ENCODE measurements at places on chromosomes 11 and 22.

DNA sequence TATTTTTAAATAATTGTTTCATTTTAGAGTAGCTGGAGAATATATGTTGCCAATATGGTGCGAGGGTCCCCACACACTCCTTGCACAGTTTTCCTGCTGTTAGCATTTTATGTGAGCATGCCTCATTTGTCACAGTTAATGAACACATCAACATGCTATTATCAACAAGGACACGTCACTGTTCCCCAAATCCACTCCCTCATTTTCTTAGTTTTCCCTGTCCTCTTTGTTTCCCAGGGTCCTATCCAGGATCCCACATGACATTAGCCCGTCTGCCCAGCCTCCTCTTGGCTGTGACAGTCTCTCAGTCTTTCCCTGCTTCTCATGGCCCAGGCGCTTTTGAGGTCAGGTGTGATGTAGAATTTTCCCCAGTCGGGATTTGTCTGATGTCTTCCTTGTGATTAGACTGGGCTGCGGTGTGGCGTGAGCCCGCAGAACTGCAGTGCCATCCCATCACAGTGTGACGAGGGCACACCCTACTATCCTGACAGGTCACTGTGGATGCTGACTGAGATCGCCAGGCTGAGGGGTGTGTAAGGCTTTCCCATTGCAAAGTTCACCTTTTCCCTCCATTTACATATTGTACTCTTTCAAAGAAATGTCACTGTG lies 450.6 kb upstream of the B3GAT1 start:
- no peak for DNase-seq

DNA sequence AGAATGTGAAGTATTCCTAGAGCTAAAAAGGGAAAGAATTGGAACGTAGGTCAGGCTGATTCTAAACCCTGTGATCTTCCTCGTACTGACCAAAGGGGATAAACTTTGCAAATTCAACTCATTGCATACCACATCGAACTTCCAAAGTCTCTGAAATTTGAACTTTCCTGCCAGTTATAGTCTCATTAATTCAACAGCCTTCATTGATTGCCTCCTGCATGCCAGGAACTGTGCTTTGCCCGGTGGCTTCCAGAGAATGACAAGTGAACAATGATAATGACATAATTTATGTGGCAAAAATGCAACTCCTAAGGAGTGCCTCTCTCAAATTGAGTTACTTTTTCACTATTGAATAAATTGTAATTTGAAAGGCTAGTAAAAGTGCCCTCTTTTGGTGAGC lies 107.7 kb upstream of the LDLRAD3 start:
- no peak for DNase-seq

GRCh38 chr11:109604481-109605400 lies 182.8 kb downstream of the C11orf87 start:
- no peak for DNase-seq

DNA sequence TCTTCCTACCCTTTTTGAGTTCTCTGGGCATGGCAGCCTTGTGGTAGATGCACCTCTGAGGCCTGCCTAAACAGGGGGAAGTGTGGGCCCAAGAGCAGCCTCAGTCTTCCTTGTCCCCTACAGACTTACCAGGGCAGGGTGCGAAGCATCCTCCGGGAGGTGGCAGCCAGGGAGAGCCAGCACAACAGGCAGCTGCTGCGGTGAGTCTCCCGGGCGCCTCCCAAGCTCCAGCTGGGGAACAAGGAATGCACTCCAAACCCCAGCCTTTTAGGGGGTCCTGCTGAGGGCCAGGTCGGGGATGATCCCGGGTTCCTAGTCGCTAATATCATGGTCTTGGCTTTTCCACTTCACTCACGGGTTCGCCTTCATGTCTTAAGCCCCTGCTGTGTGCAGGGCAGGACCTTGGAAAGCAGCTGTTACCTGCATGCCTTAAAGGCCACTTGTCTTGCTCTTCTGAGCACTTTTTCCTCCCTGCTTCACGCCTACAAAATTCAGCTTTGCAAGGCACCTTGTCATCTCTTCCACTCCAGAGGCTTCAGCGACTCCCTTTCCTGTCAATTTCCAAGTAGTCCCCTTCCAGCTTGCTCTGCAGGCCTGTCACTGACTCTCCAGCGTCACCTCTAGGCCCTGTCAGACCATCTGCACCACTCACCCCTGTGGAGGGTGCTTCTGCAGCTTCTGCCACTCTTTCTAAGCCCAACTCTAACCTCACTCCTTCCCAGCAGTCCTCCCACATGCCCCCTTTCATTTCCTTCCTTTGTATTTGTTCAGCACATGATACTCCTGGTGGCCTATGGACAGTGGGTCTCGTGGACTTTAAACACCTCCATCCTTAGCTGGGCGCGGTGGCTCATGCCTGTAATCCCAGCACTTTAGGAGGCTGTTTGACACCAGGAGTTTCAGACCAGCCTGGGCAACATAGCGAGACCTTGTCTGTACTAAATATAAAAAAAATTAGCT lies 57.0 kb downstream of the PISD start:
- peak; percentile 2 for DNase-seq

- no peak for DNase-seq
Measured at GRCh38 chr22:25072406-25072805, 119.9 kb downstream of the KIAA1671 start.

DNA sequence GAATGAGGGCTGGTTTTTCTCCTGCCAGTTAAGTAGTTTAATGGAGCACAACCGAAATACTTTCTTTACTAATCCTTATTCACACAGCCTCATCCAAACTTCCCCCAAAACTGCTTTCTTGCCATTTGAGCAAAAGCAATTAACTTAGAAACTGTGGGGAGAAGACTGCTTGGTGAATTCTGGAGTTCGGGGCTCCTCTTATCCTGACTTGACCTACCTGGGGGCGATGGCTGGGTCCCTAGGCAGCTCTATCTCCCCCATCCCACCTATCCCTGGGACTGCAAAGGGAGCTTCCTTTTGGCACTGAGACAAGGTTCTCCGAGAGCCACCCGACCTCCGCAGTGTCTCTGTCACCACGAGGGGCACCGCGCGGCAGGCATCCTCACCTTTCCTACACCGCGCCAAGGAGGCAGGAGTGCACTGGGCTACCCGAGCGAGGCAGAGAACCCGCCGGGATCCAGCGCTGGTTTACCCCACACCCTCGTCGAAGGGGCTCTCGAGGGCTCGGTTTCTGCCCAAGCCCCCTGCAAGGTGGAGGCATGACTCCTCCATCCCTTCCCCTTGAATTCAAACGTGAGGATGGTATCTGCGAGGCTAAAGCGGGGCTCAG lies 759 bp downstream of the DESI1 start:
- peak; percentile 49 for DNase-seq

DNA sequence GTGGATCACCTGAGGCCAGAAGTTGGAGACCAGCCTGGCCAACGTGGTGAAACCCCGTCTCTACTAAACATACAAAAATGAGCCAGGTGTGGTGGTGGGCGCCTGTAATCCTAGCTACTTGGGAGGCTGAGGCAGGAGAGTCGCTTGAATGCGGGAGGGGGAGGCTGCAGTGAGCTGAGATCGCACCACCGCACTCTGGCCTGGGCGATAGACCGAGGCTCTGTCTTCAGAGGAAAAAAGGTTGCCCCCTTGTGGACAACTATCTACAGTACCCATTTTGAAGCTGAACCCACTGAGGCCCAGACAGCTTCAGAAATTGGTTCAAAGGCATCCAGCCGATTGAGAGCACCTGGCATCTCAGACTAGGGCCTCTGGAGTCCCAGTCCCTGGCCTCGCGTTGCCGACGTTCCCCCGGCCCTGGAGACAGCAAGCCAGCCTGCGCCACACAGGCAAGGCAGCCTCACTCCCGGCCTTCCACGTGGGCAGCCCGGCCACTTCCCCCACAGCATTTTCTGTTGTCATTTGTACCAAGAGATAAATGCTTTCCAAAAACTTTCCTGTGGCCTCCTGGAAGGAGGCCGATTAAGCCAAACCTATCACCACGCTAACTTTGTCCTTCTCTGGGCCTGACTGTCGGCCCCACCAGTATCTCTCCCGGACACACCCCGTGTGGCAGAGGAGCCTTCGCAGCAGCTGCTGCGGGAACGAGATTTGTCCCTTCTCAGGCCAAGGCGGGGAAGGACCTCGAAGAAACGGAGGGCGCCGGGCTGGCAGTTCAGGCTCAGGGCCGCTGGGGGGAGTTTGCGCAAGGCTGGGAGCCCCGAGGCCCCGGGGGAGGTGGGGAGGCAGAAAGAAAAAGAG lies 82.8 kb downstream of the FLI1 start:
- peak; percentile 54 for DNase-seq

DNA sequence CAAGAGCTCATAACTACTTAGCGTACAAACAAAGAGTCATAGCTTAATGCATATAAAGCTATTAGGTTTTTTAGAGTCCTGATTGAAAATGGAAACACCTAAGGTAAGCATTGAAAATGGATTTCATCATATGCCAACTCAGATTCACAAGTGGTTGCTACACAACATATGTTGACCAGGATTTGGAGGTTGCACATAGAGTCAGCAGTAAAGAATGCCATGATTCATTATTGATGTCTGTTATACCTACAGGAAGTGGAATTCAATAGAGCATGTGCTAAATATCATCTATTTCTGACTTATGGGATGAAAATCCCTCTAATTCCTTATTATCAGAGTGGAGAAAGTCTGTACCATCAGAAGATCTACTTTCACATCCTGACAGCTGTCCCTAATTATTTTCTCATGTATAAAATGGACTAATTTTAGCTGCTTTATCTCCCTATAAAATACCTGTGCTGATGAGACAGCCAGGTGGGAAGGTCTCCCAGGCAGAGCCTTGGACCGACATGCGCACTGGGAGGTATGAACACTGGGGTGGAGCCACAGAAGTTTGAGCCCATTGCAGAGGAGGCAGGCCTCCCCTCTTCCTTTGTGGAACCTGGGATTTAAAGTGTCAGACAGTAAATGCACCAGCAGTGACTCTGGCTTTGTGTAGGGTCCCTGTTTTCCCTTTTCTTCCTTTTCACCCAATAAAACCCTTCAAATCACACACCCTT lies 204.2 kb downstream of the AASDHPPT start:
- no peak for DNase-seq

- DNase-seq: peak; percentile 68
Measured at GRCh38 chr11:15006139-15006759, 34.1 kb upstream of the CALCA start.

DNA sequence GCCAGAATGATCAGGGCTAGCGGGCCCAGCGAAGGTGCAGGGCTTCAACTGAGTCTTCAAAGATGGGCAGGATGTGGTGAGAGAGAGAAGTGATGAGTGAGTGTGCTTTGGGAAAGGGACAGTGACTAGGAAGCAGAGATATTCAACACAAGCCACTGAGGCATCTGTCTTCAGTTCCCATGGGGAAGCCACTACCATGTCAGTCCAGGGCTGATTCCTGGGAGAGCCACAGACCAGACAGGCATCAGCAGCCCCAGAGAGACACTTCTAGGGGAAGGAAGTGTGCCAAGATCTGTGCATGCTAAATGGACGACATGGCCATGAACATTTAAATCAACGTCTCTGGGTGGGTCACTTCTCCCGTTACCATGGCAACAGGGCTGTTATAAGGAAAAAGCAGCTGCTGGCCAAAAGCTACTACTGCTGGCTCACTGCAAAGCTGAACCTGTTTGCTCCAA lies 28.5 kb downstream of the P4HA3 start:
- no peak for DNase-seq

- no peak for DNase-seq
Measured at GRCh38 chr22:37892566-37893335, 13.3 kb upstream of the MICALL1 start.

GRCh38 chr11:63889344-63889743 lies 27.6 kb downstream of the RCOR2 start:
- DNase-seq: no peak

GRCh38 chr11:77412814-77413213 lies 61.1 kb downstream of the PAK1 start:
- DNase-seq: no peak

- no peak for DNase-seq
Measured at GRCh38 chr11:35003186-35003585, 86.8 kb downstream of the PDHX start.

DNA sequence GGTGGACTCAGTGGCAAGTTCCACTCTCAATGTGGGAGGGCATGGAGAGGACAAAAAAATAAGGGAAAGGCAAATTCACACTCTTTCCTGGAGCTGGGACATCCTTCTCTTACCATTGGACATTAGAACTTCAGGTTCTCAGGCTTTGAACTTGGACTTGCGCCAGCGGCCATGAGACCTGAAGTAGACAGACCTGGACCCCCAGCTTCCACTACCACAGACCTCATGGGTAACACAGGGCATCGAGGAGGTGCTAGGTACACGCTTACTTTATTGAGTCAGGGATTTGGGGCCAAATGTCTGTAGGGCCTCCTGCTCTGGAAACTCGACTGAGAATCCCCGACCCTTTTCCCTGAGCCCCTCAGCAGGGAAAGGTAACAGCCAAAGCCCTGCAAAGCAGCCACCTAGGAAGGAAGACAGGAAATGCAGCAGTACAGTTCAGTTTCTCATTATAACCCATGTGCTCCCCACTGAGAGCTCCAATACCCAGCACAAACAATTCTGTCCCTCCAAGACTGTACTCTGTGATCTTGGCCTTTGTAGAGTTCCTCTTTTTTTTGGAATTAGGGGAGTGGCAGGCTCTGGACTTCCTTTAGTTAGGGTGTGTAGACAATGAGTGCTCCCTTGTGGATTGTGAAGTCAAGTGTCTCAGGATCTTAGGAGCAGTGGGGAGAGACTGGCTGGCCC lies 5.7 kb downstream of the CHRNA10 start:
- DNase-seq: peak; percentile 60

- peak; percentile 44 for DNase-seq
Measured at GRCh38 chr11:30960387-30960992, 374.3 kb upstream of the MPPED2 start.

DNA sequence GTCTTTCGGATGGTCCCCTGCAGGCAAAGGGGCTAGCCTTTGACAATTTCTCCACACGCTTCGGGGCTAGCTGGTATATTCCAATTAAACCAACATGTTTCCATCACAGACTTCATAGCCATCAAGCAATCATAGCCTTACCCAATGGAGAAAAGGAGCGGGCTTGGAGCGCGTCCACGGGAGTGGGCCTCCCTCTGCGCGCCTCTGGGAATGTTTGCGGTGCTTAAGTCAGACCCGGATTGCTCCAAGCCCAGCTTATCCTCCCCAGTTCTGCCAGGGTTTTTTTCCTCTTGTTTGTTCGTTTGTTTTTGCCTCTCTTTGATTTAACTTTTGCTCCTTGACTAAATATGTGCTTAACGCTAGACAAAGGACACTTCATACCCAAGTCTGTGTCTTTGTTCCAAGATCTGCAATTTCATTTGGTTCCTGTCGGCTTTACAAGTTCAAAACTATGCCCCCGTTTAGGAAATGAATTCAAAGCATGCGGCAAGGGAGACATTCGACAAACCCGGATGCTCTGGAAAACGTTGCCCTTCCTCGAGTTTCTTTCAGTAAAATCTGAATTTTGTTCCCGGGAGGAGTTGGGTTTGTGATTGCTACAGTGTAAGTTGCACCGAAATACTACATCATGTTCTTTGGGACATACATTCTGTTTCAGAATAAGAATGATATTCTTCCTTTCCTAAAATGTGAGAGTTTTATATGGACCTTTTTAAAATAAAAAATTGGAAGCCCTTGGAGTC lies 1.0 kb upstream of the GLB1L2 start:
- no peak for DNase-seq

GRCh38 chr22:46029574-46030200 lies 52.7 kb upstream of the WNT7B start:
- no peak for DNase-seq

- no peak for DNase-seq
Measured at GRCh38 chr11:13206086-13206640, 71.4 kb upstream of the BMAL1 start.

All from NB4 (cell line).